ENCODE measurements at places on chromosomes 3 and 15. TPM values are rescaled to one million over a fixed set of nuclear protein-coding genes. Genes with fewer than 3 reads are reported as not detected.

Gene GOLGA8Q
- total RNA-seq: 0.69 TPM

Gene SMC4
- 44.3 TPM for total RNA-seq

Gene GHSR
- 0.69 TPM for total RNA-seq

Gene FHIT
- total RNA-seq: 174 TPM

Gene EIF4E3
- total RNA-seq: 32.5 TPM

Gene GPR87
- total RNA-seq: not detected
